Left ventricle myocardium superior (tissue), 1 donor: ENCODE measurements at places on chromosomes 4 and X.
A peak's percentile ranks its signal among the peaks of the same experiment; 100 is the strongest.

GRCh38 chr4:56217343-56217890, 169.9 kb downstream of the AASDH start:
- no peak for DNase-seq

DNA sequence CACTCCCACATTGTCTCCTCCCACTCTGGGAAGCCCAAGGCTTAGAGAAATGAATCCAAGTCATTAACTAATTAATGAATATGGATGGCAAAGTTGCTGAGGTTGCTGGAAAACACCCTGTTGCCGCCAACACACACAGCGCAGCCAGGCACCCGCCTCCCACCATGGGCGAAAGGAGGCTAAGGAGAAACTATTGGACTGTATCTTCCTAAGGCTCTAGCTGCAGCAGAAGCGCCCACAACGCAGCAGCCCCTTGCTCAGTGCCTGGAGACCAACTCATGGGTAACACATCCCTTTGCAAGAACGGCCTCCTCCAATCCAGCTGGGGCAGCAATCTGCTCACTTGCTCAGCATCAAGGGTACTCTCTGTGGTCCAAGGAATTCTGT, 34.2 kb downstream of the TSC22D3 start:
- DNase-seq, result no peak

DNA sequence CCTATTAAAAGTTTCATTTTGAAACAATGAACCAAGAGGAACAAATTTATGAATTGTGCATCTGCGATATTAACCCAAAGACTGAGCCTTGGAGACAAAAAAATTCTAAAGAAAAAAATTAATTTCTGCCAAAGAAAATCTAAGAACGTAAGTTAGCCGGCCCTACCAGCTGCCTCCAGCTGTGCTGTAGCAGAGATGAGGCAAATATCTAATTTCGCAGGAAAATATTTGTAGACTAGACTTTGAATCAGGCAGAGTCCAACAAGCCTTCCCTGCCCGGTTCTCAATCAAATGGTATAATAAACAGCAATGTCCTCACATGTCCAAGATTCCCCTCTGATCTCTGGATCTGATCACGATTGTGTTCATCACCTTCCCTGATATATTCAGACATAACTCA, 21.2 kb upstream of the SMIM20 start:
- peak; percentile 73 for DNase-seq

DNA sequence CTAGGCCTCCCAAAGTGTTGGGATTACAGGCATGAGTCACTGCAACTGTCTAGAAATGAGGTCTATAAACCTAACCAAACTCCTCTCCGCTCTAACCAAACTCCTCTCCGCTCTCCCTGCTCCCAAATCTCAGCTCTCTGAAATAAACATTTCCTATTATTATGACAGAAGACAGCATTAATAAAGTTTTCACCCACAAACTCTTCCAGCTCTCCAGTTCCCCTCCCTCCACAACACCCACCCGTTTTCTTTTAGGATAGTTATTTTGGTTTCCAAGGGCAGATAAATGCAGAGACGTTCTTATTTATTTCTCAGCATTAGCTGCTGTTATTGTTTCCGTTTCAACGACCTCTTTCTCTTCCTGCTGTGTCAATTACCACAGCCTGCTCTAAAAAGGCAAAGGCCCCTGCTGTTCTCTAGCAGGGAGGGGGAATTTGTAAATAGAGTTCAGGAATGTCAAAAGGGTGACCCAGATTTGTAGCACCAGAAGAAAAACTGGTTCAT, 13.3 kb upstream of the SCD5 start:
- DNase-seq, result no peak

DNA sequence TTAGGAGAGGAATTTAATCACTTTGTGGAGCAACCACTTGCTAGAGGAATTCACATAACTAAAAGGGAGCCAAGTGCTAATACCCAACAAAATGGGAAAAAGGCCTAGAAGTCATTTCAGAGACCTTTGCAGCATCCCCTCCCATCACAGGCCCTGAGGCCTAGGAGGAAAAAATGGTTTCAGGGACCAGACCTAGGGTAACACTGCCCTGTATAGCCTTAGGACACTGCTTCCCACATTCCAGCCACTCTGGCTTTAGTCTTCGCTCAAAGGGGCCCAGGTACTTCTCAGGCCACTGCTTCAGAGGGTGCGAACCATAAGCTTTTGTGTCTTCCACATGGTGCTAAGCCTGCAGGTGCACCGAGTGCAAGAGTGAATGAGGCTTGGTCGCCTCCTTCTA, 19.1 kb downstream of the SPANXN2 start:
- DNase-seq, result no peak

GRCh38 chr4:680928-681645, 6.7 kb downstream of the MYL5 start:
- peak; percentile 86 for DNase-seq

GRCh38 chr4:73764513-73764912, 24.1 kb downstream of the CXCL8 start:
- no peak for DNase-seq

DNA sequence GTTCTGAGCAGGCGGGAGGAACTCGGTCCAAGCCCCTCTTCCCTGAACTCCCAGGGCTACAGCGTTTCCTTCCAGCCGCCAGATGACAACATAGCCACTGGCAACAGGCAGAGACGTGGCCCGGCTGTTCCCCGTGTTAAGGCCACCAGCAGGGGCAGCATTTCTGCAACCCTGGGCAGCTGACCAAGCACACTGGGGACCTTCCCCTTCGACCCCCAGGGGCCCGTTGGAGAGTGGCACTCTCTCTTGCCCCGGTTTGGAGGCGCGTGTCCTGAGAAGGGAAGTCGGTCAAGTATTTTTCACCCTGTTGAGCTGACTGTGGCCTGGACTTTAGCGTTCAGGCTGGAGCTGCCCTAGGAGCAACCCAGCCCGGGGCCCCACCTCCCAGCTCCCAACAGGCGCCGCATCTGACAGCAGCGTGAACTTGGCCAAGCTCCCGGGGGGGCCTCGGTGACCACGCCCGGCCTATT, 37.6 kb downstream of the ZBTB49 start:
- DNase-seq, result peak; percentile 67

- DNase-seq, result no peak
These were observed 15.8 kb upstream of the CLTRN start for GRCh38 chrX:15680401-15680800.

DNA sequence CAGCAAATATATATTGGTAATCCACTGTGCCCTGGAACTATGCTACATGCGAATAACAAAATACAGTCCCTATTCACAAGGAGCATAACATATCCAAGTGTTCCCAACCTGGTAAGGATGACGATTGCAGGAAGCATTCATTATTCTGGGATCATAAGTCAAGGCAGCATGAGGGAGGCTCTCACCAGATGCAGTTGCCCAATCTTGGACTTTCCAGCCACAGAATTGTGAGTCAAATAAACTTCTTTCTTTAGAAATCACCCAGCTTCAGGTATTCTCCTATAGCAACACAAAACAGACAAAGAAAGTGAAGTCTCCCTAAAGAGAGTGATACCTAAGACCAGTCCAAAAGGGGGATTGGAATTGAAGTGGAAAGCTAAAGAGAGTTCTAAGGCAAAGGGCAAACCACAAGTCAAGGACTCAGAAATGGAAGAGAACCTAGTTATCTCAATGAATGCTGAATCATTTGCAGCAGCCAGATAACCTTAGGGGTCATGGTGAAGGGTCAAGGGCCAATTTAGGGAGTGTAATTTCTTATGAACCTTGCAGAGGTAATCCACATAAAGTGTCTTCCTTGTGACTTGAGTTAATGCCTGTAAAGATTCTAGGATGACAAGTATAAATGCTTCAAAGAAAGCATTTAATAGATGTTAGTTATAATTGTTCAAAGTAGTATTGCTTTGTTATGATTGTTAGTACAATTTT, 103.1 kb upstream of the PCDH7 start:
- no peak for DNase-seq

GRCh38 chr4:149988087-149988410, 90.2 kb upstream of the DCLK2 start:
- no peak for DNase-seq

GRCh38 chrX:28491941-28492340, 95.3 kb upstream of the IL1RAPL1 start:
- no peak for DNase-seq

GRCh38 chr4:183095199-183095512, 3.9 kb upstream of the WWC2 start:
- DNase-seq, result no peak

GRCh38 chrX:360496-361150, 26.1 kb downstream of the PPP2R3B start:
- no peak for DNase-seq

- no peak for DNase-seq
These were observed 413.4 kb downstream of the PACRGL start for GRCh38 chr4:21113496-21114223.

DNA sequence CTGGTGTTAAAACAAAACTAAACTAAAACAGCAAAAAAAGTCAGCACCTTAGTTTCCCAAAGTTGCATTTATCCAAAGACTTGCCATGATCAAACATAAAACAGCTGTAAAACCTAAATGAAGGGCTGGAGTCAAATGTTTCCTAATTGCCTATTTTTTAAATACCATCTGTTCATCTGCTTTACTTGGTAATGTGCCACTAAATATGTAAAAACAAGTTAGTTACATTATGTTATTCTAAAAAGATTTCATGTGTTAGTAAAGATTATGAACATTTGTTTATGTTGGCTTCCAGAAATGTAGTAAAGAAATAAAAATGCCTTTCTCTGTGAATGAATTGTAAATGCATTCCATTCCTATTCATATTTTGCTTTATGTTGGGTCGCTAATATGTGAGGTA, 977.8 kb downstream of the FSTL5 start:
- DNase-seq, result no peak

GRCh38 chr4:98565681-98566301, 92.6 kb downstream of the TSPAN5 start:
- DNase-seq, result no peak

- DNase-seq, result peak; percentile 34
These were observed 25.3 kb downstream of the ARSF start for GRCh38 chrX:3066555-3066954.

DNA sequence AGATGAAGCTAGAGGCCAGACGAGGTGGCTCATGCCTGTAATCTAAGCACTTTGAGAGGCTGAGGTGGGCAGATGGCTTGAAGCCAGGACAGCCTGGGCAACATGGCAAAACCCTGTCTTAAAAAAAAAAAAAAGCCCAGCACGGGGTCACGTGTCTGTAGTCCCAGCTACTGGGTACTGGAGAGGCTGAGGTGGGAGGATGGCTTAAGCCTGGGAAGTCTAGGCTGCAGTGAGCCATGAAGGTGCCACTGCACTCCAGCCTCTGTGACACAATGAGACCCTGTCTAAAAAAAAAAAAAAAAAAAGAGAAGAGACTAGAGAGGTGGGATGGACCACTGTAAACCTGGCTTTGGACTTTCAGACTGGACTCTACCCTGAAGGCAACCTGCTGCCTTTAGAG, 10.7 kb upstream of the LRBA start:
- no peak for DNase-seq

- DNase-seq, result no peak
These were observed 29.9 kb downstream of the C4orf51 start for GRCh38 chr4:145709843-145710242.
